ENCODE measurements at places on chromosomes 11 and 22.

GRCh38 chr11:7364660-7365059 lies 113.0 kb downstream of the SYT9 start:
- no peak for ATAC-seq

DNA sequence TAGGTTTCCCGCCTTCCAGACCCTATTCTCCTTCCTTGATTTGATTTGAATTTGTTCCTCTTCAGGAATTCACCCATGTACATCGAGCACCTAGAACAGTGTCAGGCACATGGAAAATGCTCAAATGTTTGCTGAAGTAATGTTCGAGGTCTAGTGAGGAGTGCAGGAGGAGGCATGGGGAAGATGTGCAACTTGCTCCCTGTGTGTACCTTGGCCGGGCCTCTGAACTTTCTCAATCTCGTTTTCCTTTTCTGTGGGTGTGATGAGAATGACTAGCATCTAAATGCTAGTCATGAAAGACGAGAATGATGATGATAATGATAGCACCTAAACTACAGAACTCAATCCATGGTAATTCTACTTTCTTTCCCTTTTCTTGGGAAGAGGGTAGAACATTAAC lies 279.1 kb upstream of the PLET1 start:
- peak; percentile 40 for ATAC-seq

DNA sequence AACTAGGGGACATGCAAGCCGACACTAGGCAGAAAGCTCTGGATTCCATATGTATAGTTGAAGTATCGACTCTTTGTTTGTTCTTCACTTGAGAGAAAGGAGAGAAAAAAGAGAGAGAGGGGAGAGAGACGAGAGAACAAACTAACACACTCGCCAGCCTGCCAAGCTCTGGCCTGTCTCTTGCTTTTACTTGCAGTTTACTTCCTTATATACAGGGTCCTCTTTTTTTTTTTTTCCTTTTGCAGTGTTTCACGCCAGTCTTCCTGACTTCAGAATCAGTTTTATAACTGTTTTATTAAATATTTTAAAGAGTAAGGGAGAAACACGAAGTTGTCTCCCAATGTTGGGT lies 19.9 kb downstream of the TEAD1 start:
- ATAC-seq: no peak

DNA sequence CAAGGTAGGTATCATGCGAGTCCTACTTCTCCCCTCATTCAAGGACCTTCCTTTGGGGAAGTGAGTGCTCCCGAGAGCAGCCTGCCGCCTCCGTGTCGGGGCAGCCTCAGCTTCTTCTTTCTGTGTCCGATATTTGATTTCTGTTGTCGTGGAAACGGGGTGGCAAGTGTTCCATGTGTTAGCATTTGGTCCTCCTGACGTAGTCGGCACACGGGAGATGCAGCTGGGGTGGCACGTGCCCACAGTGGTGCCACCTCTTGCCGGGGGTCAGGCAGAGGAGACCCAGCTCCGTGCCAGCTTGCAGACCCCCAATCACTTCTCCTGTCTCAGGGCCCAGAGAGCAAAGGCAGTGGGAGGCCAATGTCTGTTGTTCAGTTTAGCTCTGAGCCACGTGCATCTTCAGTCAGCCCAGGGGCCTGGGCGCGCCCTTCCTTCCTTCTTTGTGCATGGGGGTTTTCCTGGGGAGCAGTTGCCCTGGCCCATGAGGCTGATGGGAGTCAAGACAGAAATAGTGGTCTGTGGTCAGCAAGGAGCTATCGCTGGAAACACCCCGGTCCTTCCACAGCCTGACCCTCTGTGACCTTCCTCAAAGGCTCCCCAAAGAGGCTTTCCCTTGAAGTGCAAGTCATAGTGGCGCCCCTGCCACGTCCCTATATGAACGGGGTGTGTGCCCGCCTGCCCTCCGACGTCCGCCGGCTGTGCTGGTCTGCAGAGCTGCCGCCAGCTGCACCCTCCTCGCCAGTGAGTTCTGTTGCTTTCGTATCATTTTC lies 44.5 kb downstream of the PARVB start:
- peak; percentile 23 for ATAC-seq

- no peak for ATAC-seq
Measured at GRCh38 chr11:47005441-47005840, 68.9 kb downstream of the CSTPP1 start.
